ENCODE measurements at places on chromosomes 13 and 19.

DNA sequence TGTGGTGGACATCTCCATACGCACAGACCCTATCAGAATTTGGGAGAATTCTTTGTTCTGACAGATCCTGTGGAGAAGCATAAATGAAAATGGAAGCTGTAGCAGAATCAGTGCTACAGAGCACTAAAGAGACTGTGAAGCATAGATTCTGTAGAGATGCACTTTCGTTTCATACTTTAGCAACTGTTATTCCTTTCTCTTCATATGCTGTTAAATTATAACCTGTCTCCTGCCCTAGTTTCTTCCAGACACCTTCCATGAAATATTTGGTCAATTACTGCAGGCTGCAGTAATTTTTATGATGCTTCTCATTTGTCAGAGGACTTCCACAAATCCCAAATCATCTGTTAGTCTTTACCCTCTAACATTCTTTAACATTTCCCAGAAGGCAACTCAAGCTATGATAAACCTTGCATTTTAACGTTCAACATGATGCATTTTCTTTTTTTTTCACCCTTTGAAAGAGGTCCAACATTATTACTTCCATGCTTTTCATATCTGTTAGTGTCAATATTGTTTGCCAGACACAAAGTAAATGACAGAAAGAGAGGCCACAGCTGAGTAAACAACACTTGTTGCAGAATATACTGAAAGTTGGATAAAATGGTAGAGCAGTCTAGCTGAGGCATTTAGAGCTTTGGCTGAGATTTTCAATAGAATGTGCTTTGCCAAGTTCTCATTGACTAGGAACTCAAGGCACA lies 412.7 kb downstream of the LMO7 start:
- DNase-seq: peak; percentile 35

GRCh38 chr13:74226791-74227475 lies 92.7 kb upstream of the KLF12 start:
- no peak for DNase-seq

GRCh38 chr19:33377586-33378475 lies 4.3 kb downstream of the CEBPG start:
- no peak for DNase-seq

GRCh38 chr13:110129539-110130186 lies 177.3 kb downstream of the COL4A1 start:
- no peak for DNase-seq

DNA sequence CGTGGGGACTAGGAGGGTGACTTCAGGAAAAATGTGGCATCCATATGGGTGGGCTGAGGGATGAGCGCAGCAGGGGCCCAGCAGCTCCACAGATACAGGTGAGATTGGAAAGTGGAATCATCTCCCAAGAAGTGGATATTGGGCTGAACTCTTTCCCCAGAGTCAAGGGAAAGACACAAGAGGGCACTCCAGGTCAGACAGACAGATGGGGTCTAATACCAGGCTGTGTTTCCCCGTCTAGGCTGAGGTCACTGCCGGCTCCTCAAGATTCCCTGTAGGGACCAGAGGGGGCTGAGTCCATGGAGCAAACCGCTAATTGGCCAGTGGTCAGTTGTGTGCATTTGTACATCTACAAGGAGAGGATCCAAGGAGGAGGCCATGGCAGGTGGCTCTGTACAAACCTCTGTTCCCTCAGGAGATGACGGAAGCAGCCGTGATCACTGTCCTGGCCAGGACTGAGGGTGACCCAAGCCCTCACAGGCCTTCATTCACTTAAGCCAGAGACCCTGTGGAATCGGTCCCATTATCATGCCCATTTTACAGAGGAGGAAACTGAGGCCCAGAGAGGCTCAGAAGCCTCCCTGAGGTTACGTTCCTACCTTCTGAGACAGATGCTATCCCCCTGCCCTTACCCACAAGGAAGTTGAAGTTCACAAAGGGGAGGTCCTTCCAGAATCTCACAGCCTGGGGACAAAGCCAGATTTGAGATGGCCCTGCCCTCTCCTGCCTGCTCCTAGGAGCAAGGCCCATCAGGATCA lies 14.9 kb upstream of the IGLON5 start:
- no peak for DNase-seq

GRCh38 chr19:33424181-33424580 lies 50.7 kb downstream of the CEBPG start:
- DNase-seq: no peak

DNA sequence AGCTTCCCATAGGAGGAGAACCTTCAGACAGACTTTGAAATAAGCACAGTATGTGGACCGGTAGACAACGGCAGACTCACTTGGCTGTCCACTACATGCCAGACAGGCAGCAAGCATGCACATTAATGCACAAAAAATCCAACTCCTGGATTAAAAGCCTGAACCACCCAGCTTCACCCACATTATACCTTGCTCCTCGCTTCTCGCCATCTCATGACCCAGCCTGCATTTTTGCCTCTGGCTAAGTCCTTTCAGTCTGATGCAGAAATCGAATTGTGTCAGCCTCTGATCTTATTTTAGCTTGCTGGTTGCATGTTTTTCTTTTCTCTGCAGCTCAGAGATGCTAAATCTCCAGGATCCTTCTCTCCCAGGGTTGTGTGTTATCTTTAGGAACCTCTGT lies 358.7 kb downstream of the RFC3 start:
- no peak for DNase-seq

GRCh38 chr13:20713751-20714150 lies 10.3 kb downstream of the IL17D start:
- DNase-seq: no peak

DNA sequence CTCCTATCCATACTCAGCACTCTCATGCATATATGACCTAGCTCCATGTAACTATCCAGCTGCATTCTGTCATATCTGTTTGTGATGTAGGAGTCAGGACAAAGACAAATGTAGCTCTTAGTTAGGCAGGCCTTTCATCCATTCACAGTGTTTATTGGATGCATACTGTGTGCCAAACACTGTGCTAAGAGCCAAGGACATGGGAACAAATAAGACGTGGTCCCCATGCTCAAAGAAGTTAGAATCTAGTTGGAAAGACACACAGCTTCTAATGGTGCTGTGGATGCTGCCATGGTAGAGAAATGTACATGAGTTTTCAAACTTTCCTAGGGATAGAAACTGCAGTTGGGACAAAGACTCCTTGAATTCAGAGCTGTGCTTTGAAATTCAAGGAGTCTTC lies 31.7 kb upstream of the IL17D start:
- no peak for DNase-seq

- no peak for DNase-seq
Observed at GRCh38 chr13:72757792-72758535, 23.7 kb downstream of the DIS3 start.

GRCh38 chr19:46392252-46392801 lies 21.0 kb downstream of the CCDC8 start:
- no peak for DNase-seq

GRCh38 chr19:1503089-1503924 lies 9.5 kb downstream of the ADAMTSL5 start:
- peak; percentile 35 for DNase-seq

GRCh38 chr13:113551081-113552000 lies 33.2 kb upstream of the TFDP1 start:
- DNase-seq: no peak

DNA sequence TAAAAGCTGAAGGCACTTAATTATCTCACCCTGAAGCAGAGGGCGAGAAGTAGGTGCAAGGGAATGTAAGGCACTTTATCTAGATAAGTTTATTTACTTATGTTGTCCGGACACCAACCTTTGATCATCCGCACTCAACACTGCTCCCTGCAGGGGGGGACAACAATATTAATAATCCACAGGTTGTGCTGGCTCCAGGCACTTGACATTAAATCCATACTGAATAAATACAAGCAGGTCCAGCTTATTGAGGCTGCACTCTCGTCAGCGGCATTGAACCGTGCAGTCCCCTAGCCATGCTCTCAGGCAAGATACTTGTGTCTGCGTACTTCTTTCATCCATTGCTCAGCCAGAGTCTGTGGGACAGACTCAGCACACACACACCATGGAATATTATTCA lies 374.5 kb upstream of the NBEA start:
- no peak for DNase-seq

- no peak for DNase-seq
Observed at GRCh38 chr13:48110132-48110868, 15.4 kb upstream of the MED4 start.

GRCh38 chr19:33797802-33798671 lies 1.4 kb downstream of the KCTD15 start:
- DNase-seq: peak; percentile 71

- DNase-seq: no peak
Observed at GRCh38 chr13:50649211-50649610, 194.3 kb downstream of the DLEU7 start.

DNA sequence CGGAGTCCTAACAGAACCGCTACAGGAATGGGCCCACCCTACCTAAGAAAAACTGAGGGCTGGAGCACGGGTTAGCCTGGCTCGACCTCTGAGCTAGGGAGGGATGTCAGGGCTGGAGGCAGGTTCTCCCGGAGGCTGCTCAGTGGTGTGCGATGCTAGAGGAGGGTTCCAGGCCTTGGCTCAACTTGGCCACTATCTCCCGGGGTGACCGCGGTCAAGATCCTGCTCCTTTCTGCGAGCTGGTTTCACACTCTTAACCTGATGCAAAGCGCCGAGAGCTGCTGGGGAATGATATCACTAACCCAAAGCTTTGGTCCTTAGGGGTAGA lies 301 bp downstream of the POP4 start:
- no peak for DNase-seq

DNA sequence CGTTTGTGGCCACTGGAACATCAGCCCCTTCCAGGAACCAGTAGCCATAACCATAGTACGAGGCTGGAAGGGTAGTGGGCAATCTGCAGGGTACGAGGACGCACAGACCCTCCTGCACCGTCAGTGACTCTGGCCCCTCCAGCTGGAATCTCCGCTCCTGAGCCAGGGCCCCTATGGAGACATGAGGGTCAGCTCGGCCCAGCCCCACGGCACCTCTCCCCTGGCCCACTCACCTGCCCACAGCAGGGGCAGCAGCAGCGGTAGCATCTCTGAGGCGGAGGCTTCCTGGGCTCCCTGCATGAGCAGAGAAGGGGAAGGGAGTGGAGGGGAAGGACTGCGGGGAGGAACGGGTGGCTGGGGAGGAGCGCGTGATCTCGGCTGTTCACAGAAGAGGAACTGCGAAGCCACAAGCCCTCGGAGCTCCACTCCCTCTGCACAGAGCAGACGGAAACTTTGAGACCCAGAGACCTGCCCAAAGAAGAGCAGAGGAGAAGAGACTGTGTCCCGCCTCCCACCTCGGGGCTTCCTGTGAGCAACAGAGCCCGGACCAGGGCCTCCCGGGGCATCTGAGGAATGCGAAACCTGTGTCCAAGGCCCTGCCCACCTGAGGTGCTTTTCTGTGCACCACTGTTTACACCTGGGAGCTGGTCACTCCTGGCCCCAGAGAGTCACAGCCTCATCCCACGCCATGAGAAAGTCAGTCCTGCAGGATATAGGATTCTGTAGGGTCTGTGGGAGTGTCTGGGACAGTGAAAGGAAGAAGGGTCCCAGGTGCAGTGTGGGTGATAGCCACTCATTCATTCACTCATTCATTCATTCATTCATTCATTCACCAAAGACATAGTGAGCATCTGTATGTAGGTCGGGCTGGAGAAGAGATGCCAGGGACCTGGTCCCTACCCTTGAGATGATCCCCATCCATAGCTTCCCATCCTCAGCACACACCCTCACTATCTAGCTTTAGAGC lies at the start of gene SIGLEC6:
TSS of gene SIGLEC6 (minus strand) at position 322 of the 967 bp plus-strand sequence. CDS start at position 300, 22 bp downstream.
- no peak for DNase-seq

DNA sequence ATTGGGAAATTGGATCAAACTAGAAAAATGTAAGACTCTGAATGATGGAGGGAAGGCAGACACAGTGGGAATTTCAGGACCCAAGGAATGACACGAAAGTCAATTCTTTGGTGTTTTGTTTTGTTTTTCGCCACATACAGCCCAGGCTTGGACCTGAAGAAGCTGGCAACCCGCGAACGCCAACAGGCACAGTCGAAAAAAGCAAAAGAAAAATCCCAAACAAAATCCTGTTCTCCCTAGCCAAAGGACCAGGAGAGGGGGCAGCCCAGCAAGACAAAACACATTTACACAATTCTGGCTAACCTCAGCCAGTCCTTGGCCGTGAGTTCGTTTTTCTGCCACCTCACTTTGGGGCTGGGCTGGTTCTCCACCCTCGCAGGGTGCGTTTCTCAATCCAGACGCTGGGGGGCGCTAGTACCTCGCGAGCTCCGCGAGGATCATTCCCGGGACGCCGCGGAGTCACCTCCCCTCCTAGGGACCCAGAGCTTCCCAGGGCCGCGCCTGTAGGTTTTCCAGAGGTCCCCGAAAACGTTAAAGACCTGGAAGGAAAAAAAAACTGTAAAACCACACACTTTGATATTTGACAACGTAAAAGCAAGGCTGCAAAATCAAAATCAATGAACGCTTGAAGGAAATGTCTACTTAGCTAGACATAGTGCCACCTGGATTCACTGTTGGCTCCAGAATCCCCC lies 34.9 kb upstream of the TPM4 start:
- peak; percentile 72 for DNase-seq

DNA sequence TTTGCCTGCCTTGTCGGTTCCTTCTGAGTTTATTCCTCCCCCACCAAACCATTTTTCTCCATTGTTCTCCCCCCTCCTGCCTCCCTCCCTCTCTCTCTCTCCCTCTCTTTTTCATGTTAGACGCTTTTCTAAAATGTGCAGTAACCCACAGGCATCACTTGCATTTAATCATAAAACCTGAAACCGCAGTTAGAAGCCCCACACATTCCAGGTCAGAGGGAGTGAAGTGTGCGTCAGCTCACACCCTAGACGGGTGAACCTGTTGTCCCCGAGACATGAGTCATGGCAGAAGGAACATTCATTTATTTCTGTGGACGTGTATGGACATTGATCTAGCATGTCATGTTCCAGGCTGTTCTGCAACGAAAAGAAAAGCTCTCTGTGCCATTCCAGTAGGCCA lies 19.9 kb downstream of the ONECUT3 start:
- no peak for DNase-seq

DNA sequence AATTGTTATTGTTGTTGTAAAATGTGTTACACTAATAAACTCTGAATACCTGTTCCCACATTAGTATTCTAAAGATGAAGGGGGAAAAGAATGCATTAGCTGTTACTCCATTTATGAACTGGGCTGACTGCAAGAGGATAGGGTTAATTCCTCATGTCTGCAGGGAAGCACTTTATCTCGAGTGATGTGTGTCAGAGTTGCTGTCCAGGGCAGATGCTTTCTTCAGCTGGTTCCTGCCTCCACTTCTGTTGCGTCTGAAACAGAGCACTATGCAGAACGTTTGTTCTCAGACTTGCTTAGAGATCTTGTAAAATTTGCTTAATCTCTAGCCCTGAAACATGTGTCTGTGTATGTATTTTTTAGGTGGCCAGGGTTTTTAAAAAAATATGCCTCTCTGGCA lies 318.8 kb downstream of the SPRY2 start:
- DNase-seq: no peak

DNA sequence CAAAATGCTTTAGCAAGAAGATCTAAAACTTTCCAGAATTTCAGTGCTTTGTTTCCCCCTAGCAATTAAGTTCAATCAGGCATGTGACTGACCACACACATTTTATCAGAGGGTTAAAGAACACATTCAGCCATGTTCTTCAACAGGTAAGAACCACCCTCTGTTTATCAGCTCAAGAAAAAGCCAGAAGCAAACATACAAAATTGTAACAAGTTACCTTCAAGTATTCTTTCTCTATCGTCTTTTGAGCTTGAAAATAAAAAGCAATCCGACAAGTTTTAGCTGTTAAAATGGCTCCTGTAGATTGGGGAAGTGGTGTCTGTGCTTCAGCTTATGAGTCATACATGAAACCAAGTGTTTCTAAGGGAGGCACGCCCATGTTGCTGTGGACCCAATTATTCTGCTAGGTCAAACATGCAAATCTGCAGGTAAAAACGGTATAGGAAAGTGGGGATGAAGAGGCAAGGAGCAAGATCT lies at the start of gene ELF1:
TSS of gene ELF1 (minus strand) at position 306 of the 477 bp plus-strand sequence. CDS start 37,262 bp downstream, outside the sequence.
- peak; percentile 45 for DNase-seq

Measured in T47D (cell line).